ENCODE measurements at places on chromosomes 16 and 17.

GRCh38 chr16:65700596-65700995 is 578.7 kb upstream of the CDH11 start:
- DNase-seq: no peak

DNA sequence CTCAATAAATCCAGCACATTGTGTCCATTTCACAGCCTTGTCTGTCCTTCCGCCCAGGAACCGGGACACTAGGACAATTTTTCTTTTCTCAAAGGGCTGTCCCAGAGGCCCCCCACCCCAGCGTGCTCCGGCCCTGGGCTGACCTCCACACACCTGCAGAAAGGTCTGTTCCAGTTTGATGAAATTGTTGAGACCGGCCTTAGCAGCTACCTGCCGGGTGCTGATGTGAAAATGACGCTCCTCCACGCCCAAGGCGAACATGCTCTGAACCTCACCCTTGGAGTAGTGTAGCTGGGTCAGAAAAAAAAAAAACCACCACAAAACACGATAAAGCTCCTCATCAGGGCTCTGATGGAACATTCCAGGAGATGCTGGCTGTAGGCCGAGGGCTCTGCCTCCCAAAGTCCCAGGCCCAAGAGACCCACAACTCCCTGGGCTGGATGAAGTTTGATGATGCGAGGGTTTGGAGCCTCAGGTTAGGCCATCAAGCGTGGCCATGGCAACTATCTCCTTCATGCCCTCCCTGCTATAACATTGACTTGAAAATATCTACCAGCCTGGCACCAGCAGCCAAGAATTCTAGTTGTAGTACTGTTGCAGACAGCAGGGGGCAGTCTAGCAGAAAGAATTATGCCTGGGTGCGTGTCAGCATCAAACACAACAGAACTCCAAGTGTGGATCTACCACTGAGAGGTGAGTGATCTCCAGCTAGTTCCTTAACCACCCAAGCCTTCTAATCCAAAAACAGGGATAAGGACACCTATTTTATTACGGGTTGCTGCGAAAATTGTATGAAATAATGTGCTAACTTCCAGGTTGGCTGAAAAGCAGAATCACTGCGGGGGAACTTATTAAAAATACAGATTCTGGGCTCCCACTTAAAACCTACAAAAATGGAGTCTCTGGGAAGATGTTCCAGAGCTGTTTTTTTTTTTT is 62.1 kb downstream of the RMI2 start:
- peak; percentile 70 for DNase-seq

DNA sequence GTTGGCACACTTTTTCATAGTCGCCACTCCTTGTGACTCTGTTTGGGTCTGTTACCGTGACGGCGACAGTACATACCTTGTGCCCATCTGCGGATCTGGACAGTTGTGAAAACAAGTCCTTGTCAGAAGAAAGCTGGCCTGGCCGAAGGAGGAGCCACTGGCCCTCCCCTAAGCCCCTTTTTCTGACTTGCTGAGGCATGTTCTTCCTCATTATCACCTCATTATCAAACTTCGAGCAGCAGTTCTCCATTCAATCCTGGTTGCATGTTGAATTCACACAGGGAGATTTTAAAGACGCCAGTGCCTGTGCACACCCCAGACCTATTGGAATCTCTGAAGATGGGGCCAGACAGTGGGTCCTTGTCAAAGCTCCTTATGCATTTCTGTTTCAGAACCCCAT is 61.1 kb downstream of the CYLD start:
- DNase-seq: no peak

- no peak for DNase-seq
Measured at GRCh38 chr16:83738923-83739503, 68.8 kb upstream of the HSBP1 start.

DNA sequence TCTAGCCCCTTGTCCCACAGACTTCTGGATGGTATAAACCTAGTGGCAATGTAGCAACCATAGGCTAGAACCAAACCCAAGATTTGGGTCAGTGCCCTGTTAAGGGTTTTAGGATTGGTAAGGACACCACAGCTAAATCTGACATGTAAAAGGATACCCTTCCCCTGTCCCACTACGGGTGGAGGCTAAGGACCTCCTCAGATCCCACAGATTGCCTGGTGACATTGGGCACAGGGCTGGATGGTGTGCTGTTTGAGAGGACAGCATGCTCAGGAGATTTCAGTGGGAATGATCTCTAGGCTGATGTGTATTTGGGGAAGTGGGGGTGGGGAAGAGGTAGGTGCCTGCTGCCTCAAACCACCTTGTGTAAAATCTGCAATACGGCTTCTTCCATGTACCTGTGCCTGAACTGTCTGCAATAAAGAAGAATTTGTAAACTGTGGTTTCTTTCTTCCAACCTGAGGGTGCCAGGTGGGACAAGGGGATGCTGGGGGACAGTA is 671 bp upstream of the EDC4 start:
- DNase-seq: no peak

DNA sequence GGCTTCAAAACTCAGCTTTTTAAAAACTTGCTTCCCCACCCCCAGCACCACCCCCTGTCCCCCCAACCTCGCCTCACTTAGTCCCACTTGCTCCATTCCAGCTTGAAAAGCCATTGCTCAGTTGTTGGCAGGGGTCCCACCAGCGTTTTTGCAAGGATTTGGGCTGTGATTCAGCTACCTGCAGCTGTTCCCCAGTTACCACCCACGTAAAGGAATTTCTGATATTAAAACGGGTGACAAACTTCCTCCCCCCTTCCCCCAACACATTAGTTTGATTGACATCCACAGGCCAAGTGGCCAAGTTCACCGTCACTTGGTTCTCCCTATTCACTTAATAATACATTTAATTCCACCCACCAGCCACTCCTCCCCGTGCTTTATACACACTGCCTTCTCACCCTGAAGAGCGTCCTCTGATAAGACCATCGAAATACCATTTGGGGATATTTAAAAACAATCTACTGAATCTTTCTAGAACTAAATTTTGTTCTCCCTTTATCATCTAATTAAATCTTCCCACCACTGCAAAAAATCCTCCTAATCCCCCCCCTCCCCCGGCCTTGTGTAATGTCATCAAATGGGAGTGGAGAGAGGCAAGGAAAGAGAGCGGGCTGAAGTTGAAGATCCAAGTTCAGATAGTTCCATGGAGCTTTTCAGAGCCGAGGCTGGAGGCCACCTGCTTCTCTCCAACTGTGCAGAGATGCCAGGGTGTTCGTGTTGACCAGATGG is 55.1 kb downstream of the SOX9 start:
- DNase-seq: no peak

DNA sequence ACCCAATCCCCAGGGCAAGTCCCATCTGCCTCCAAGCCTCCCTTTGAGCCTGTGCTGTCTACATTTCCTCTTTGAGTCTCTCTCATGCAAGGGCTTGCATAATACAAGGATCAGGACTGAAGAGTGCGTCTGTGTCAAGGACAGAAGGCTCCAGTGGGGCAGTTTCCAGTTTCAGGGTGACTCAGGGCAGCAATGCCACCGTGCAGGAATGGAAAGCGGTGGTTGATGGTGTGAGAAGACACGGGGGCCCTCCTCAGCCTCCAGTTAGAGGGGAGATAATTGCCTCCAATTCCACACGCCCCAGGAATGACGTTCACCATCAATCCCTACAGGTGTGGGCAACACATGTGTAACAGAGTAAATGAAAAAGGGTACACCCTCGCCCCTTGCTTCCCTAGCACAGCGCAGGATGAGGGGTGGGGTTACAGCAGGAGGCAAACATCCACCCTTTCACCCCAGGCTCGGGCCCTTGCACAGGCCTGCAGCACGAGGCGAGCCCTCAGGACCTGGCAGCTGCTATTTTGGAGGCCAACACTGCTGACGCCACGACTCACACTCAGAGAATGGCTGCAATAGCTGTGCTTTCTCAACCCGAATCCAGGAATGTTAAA is 24.8 kb upstream of the SLC25A19 start:
- no peak for DNase-seq

GRCh38 chr17:74210191-74211140 is 2.9 kb upstream of the TTYH2 start:
- peak; percentile 76 for DNase-seq

GRCh38 chr17:35726127-35726952 is 5.1 kb upstream of the RASL10B start:
- peak; percentile 61 for DNase-seq

GRCh38 chr16:27169511-27170071 is 33.7 kb upstream of the KDM8 start:
- peak; percentile 33 for DNase-seq
